ENCODE measurements at places on chromosomes 11 and 22. TPM values are rescaled to one million over a fixed set of nuclear protein-coding genes. Genes with fewer than 3 reads are reported as not detected.

The ARFGAP3 gene
- 93.6 TPM for total RNA-seq

The SCGB1C1 gene
- total RNA-seq = not detected

The MUC6 gene
- total RNA-seq = not detected

The TRIM49 gene
- total RNA-seq = not detected

The OVCH2 gene
- not detected for total RNA-seq

The IL18 gene
- total RNA-seq = 0.37 TPM

The C1QTNF5 gene
- 18.4 TPM for total RNA-seq

The FJX1 gene
- 33.4 TPM for total RNA-seq

The IGSF9B gene
- under 0.01 TPM for total RNA-seq

The MFRP gene
- not detected for total RNA-seq

The ZW10 gene
- total RNA-seq = 19.9 TPM

The OR1S2 gene
- not detected for total RNA-seq

The RAG1 gene
- 0.74 TPM for total RNA-seq

The OR4D10 gene
- not detected for total RNA-seq

The INS gene
- not detected for total RNA-seq

The OR2AG2 gene
- total RNA-seq = 0.28 TPM

The AIFM3 gene
- 0.59 TPM for total RNA-seq

The TBX10 gene
- total RNA-seq = not detected

The SPTBN2 gene
- total RNA-seq = 5.7 TPM

The ROBO4 gene
- 0.46 TPM for total RNA-seq

The TRPM5 gene
- total RNA-seq = not detected

The ZDHHC24 gene
- 16.1 TPM for total RNA-seq

The OR6T1 gene
- total RNA-seq = not detected

The RASGRP2 gene
- 0.09 TPM for total RNA-seq

The FAM181B gene
- not detected for total RNA-seq

The CATSPER1 gene
- not detected for total RNA-seq

The TPBGL gene
- 0.05 TPM for total RNA-seq

The PIH1D2 gene
- total RNA-seq = 1.2 TPM

The GPR83 gene
- total RNA-seq = 0.09 TPM

The TMPRSS6 gene
- total RNA-seq = not detected

The CALCA gene
- total RNA-seq = not detected

The TSGA10IP gene
- total RNA-seq = not detected

The PRODH gene
- not detected for total RNA-seq

The CCDC82 gene
- 21.7 TPM for total RNA-seq

The NEFH gene
- 0.59 TPM for total RNA-seq

The OR2D2 gene
- total RNA-seq = 0.78 TPM

The KDM4D gene
- 0.74 TPM for total RNA-seq

The SLC25A17 gene
- 18.1 TPM for total RNA-seq

The WNT11 gene
- total RNA-seq = 0.37 TPM

The BTBD18 gene
- total RNA-seq = not detected

The ST14 gene
- total RNA-seq = not detected

The CSTPP1 gene
- 21.1 TPM for total RNA-seq

The HOATZ gene
- total RNA-seq = not detected

The IL17REL gene
- 0.09 TPM for total RNA-seq

The FZD4 gene
- total RNA-seq = 6.0 TPM

The P2RX6 gene
- total RNA-seq = 4.5 TPM

The INCENP gene
- total RNA-seq = 21.5 TPM

The KCNK4 gene
- not detected for total RNA-seq

The PKDREJ gene
- total RNA-seq = not detected

The LRRC55 gene
- not detected for total RNA-seq
